ENCODE measurements at places on chromosomes 3 and 15.
A peak's percentile ranks its signal among the peaks of the same experiment; 100 is the strongest.

DNA sequence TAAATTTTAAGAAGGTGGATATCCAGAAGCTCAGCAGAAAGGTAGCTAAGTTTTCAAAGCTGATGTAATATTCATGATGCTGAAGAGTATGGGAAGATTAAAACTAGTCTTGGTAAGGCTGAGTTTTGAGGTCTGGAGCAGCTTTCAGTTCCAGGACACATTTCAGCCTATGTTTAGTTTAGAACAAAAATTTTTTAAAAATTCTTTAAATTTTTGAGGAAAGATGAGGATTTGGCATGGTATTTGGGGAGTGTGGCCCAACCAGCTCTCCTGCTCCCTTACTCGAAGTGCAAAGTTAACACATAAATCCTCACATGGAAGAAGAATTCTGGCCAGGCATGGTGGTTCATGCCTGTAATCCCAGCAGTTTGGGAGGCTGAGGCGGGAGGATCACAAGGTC, 1039.1 kb downstream of the NAALADL2 start:
- DNase-seq, result no peak

DNA sequence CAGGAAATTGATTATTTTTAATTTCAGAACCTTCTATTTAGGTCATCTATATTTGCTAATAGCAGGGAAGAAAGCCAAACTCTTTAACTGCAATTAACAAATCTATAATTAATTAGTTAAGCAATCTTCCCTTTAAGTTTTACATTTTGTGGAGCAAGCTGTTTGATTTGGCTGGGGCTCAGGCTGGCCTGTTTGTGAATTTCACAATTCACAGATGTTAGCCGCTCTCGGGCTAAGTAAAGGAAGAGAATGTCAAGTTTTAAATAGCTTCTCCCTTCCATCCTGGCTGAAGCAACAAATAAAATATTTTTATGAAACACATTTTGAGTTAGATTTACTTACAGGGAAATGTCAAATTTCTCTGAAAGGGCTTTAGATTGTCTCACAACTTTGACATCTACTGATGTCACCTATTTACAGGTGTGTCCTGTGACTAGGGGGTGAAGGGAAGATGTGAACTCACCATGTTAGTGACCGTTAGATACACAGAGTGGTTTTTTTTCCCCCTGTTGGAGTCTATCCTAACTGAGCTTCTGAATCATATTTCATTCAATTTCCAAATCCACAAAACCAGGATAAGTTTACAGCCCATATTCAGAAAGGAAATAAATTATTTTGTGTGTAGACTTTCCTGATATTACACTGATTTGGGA, 1.3 kb upstream of the TP63 start:
- DNase-seq, result peak; percentile 27

DNA sequence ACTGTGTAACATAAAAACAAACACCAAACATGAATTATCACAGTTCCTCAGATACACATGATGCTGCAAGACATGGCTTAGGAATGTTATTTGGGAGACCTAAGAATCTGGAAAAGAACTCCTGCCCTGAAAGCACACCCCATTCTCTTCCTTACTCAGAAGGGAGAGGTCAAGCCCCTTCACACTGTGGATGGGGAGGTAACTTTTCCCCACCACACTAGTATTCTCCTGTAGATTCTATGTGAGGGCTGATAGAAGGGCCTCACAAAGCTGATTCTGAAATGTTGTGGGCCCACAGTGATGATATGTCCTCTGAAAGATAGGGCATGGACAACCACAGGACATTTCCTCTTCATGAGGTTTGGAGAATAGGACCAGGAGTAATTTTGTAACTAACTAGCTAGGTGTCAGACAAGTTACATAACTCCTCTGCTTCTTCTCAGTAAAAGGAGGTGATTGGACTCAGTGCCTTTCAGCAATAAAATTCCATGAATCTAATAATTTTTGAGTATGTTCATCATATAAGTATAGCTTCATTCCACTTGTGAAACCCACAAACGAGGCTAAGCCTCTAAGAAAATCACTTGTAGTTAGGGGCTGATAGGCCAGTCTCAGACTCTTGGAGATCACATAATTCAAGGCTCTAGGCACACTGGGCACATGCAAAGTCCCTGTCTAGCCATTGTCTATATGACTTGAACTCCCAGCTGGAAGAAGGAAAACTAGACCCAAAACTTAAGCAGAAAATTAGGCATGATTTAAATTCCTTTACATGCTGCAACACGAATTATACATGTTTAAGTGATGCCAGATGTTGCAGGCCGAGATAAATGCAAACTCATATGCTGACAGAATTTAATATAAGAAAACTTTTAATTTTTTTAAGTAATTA, 7.5 kb downstream of the PTX3 start:
- DNase-seq, result no peak

DNA sequence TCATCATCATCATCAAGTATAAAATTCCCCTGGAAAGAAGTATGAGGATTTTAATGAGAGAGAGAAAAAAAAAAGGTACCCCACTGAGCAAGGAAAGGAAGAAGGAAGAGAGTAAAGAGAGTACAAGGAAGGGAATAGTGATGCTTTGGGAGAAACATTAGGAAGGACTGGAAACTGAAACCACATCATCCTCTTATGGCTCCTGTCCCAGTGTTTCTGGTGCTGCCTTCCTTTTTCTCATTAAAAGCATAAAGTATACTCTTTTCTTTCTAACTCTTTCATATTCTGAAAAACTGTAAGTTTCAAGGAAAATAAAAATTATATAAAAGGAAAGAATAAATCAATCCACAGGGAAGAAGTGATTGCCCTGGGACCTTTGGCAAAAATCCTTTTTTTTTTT, 616.4 kb upstream of the CBLB start:
- no peak for DNase-seq

- DNase-seq, result peak; percentile 21
These were observed 18.9 kb downstream of the WNT5A start for GRCh38 chr3:55468251-55468650.

DNA sequence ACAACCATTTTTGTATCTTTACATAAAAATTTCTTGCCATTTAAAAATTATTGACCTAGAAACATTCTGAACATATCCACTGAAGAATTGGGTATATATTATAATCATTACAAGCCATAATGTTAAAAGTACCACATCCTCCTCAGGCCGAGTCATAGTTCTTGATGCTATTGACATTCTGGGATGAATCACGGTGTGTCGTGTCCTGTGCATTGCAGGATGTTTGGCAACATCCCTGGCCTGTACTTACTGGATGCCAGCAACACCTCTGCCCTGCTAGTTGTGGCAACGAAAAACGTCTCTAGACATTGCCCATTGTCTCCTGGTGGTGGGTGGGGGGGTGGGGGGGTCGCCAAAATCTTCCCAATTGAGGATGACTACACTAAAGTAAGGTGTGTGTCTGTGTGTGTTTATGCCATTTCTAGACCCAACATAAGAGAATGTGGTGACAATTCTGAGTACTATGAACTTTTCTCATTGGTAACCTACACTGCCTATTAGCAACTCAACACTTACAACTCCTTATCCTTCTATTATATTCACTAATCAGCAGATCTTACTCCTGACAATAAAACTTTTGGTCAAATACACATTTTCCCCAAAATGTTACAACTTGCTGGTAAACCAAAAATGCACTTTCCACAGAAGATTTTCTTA, 471.6 kb downstream of the FOXP1 start:
- peak; percentile 68 for DNase-seq

- DNase-seq, result no peak
These were observed 12.4 kb downstream of the PFN2 start for GRCh38 chr3:149958171-149958796.

GRCh38 chr3:45991341-45991740, 4.3 kb downstream of the FYCO1 start:
- no peak for DNase-seq

- no peak for DNase-seq
These were observed 31.5 kb downstream of the APH1B start for GRCh38 chr15:63308947-63309346.

DNA sequence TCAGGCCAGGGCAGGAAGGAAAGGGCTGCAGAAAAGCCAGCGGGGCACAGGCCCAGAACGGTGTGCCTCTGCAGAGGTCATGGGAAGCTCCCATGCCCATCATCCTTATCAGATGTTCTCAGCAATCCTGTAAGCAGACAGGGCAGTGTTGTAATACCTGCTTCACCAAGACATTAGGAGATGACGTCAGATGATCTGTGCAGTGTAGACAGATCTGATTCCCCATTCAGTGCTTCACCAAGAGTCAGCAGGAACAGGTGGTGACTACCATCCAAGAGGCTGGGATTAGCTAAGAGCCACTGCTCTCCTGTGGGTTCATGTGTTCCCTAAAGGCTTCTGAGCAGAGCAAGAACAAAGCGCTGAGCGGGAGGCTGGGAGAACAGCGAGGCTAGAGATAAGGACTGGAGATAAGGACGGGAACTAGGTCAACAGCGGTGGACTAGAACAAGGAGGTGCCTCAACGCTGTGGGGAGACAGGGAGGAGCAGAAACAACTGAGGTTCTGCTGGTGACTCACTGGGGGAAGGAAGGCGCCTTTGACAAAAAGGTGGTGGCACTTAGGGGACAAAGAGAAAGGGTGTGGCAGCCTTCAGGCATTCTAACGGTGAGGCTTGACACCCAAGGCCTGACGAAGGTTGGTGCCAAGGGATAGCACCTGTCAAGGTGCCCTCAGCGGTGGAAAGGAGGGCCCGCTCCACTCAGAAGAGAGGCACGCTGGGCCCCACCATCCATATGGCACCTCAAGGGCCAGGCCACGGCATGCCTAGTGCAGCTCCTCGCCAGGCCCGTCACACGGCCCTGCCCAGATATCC, 28.4 kb downstream of the CCDC12 start:
- no peak for DNase-seq

- DNase-seq, result no peak
These were observed 749 bp downstream of the RSRC1 start for GRCh38 chr3:158110658-158111018.

DNA sequence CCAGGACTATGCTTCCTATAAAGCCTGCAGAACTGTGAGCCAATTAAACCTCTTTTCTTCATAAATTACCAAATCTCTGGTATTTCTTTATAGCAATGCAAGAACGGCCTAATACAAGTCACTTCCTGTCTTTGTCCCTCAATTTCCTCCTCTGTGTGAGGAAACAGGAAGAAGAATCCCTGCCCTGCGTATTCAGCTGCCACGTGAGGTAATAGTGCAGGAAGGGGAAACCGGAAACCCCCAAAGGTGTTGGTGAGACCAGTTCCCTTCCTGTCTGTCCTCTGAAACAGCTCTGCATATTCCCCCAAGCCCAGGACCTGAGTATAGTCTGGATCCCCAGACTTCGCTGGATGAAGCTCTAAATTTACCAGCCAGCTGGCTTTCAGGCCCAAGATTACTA, 18.1 kb upstream of the PTPN23 start:
- no peak for DNase-seq

DNA sequence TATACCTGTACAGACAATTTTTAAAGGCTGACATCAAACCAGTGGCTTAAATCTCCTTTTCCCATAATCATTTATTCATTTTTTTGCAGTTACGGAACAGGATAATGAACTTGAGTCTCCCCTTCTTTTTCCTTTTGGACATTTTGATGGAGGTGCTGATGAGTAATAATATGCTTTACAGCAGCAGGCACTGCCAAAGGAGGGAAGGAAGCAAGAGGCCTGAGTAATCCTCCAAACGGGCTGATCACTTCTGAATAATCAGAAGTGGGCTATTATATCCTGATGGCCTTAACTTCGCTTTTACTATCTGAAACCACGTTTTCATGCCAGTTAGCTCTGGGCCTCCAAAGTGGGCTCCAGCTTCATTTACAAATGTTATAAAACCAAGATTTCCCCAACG, 527.2 kb downstream of the FOXP1 start:
- DNase-seq, result peak; percentile 38

DNA sequence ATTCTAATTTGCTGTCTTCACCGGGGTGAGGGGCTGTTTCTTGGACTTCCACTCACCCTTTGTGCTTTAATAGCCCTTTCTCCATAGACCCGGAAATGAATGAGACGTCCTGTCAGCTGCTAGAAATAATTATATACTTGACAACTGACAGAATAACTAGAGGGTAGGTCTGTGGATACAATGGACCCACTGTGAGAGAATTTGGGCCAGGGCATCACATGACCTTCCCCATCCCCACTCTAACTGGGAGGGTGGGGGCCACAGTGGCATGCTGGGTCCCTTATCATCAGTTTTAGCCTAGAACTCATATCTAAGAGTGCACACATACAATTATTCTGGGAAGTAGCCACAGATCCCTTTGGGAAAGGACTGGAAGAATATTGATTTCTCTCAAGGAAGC, 25.9 kb upstream of the MINAR1 start:
- no peak for DNase-seq

- DNase-seq, result no peak
These were observed 63.7 kb upstream of the SMAD6 start for GRCh38 chr15:66638377-66638776.
